ENCODE measurements at places on chromosomes 1 and 21.

- DNase-seq: no peak
Observed at GRCh38 chr1:39788426-39788757, 273 bp downstream of the BMP8B start.

DNA sequence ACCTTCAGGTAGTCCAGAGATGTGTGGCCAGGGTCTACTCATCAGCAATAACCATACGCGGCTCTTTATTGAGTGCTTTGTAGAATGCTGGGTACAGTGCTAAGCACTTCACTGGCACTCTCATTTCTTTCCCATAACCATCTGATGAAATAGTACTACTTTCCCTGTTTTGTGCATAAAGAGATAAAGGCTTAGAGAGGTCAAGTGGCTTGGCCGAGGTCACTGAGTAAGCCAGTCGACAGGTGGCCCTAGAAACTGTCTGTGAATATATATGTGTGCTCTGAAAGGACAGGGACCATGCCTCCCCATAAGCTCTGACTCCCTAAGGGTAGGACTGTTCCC is 52.8 kb downstream of the NENF start:
- no peak for DNase-seq

DNA sequence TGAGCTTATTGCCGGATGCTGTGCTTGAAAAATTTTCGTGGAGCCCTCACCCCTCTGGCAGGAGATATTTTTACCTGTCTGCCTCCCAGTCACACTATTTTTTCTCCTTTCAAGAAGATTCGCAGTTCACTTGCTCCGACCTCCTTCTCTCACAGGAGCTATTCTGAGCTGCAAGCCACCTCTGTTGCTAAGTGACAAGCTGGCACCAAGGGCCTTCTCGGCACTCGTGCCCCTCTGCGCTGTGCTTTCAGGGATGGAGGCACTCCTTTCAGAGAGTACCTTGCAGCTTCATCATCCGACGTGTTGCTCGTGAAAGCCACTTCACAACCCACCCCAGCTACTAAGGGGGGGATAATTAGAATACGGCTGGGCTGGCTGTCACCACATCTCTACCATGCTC is 11.6 kb downstream of the SLC6A17 start:
- no peak for DNase-seq

GRCh38 chr1:172708452-172708851 is 49.5 kb downstream of the FASLG start:
- no peak for DNase-seq

- no peak for DNase-seq
Observed at GRCh38 chr1:156291226-156292061, 4.0 kb downstream of the GLMP start.

- DNase-seq: no peak
Observed at GRCh38 chr1:19071674-19072281, 115.3 kb upstream of the IFFO2 start.

GRCh38 chr1:153869486-153869885 is 53.3 kb downstream of the GATAD2B start:
- DNase-seq: no peak

- DNase-seq: no peak
Observed at GRCh38 chr1:3869751-3870301, 12.6 kb downstream of the DFFB start.

DNA sequence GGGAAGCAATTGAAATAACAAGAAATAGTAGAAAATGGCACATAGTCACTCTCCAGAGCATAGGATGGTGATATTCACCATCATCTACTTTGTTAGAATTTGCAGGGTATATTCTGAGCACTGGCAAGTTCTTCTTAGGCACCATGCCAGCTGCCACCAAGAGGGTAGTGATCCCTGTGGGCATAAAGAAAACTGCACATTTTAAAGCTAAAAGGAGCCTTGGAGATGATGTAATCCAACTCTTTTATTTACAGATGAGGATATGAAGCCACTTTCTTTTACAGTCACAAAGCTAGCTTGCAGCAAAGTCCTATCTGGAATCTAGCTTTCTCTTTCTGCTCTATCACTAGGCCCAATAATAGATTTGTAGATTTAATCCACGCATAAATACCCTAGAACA is 69.0 kb downstream of the PTGER3 start:
- no peak for DNase-seq

DNA sequence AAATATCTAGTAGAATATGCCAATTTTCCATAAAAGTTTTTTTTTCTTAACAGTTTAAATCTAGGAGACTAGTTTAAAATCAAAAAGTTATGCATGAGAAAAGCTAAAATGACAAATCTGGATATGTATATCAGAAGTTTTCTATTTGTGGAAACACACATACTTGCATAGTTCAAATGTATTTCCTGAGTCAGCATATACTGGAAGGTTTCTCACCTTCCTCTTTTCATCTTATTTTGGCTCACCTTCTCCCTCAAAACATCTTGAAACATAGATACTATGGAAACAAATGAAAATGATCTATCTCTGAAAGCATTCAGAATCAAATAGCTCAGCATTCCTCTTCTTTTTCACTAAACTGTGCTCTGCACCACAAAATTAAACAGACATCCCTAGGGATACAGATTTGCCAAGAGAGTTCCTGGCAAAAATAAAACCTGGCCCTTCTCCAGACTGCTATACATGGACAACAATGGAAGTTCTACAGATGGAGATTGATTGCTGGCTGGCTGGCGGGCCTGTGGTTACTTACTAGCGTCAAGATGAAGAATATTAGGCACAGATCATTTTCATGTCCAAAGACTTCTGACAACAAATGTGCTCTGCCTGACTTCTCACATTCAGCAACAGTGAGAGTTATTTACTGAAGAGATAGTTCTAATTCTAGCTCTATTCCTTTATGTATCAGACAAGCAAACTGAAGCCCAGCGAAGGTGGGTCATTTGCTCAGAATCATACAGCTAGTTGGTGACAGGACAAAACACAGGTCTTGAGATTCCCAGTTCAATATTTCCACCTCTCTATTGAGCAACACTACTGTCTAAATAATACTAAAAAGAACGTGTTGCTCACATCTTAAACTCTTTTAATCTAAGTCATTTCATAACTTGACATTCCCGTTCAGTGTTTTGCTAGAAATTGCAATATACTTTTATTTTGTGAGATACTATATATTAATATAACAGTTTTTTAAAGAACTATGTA is 26.6 kb downstream of the DIPK1A start:
- no peak for DNase-seq

DNA sequence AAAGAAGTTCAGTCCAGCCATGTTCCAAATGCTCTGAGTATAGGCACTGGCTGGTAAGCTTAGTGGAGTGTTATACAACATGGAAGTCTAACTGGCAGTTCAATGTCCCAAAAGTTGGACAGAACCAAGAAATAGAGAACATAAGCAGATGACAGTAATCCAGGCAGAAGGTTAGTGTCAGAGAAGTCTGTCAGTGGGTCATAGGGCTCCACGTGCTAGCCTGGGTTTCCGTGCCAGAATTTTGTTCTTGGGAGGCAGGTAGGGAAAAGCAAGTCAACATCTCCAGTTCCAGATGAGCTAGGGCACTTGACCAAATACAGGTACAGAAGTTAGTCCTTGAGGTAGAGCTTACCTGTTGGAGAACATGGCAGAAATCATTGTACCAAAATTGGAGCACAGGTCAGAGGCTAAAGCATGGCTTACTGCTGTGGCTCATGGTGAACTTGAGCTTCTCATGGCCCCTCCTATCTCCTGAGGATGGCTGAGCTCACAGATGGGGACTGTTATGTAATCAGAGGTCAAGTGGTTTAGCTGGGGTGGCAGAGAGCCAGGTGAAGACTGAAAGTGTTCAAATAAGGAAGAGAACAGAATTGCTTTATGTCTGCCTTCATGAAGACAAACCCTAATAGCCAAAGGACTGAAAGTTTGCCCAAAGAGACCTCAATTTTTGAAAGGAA is 170.8 kb downstream of the NFIA start:
- peak; percentile 85 for DNase-seq

DNA sequence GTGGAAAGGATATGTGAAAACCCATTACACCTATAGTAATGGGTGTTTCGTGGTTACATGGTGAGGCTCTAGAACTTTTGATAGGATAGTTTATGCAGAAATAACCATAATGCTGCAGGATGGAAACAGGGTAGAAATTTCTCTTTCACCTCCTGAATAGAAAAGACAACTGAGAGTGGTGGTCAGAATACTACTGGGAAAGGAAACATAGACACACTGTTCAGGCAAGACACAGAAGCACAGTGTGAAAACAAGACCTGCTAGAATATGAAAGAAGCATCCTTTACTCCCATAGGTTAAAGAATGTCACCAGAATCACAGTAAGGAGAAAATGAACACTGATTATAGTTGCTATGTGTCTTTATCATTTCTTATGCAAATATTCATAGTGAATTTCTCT is 496.6 kb downstream of the DPYD start:
- DNase-seq: no peak

GRCh38 chr1:101120868-101121267 is 95.3 kb upstream of the DPH5 start:
- DNase-seq: no peak

- no peak for DNase-seq
Observed at GRCh38 chr1:23578311-23578996, 19.2 kb upstream of the ID3 start.

DNA sequence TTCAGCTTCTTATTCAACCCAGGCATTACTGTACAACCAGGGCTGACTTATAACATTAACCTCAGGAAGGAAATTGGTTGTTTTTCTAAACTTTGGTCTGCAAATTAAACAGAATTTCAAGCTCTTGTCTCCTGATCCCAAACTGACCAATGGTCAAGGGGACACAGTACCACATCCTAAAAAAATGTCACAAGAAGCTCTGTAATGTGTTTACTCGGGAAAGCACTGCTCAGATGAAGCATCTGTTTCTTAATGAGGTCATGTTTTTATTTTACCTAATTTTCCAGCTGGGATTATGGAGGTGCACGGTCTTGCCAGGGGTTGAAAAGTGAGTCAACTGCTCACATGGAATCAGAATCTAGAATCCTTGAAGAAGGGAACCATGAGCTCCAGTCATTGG is 18.7 kb downstream of the ADAMTS5 start:
- no peak for DNase-seq

- no peak for DNase-seq
Observed at GRCh38 chr1:168281603-168282325, 1.1 kb downstream of the TBX19 start.

DNA sequence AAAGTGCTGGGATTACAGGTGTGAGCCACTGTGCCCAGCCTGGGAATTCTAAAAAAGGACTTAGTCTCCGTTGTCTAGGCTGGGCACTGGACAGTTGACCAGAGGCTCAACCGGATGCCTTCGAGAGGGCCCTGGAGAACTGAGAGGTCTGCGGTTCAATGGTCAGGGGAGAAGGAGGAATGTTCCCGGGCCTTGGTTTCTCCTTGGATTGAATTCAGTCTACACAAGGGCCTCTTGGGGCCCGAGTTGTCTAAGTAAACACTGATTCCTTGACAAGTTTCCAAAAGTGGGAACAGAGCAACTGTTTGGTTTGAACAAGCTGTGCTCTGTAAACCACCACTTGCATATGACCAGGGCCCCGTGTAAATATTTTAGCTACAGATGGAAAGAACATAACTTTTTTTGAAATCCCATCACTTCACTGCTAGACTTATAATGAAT is 29.1 kb upstream of the CAPZB start:
- no peak for DNase-seq

- no peak for DNase-seq
Observed at GRCh38 chr1:172939475-172939874, 111.3 kb downstream of the TNFSF18 start.

DNA sequence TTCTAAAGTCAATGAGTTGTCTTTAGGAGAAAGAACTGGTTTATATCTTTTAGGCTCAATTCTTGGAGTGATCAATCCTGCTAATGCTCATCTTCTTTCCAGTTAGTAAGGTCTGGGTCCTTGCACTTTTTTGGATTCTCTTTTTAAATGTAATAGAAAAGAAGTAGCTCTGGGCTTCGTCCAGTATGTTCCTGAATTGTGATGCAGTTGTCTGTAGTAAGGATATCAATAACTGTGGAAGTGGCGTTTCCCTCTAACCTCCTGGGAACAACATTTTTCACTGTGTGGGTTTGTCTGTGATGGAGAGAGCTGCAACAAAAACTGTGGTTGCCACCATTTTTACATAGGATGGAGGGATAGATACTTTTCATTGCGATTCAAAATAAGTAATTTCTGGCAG is 367.2 kb downstream of the USP25 start:
- DNase-seq: no peak

DNA sequence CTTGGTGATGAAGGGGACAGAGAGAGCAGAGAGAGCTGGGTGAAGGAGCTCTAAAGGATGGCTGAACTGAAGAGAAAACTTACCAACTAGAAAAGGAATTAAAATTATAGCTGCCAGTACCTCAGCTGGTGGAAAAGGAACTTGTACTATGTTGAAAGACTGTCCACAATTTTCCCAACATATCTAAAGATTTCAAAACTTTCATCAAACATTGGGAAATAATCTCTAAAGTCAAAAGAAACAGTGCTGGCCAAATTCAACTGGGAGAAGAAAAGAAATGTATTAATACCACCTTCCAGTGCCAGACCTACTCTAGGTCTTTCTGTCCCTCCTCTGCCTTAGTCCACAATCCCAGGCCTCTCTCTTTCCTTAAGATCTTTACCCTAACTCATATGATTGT is 6.1 kb downstream of the SMG5 start:
- no peak for DNase-seq

- DNase-seq: no peak
Observed at GRCh38 chr1:159937054-159937750, 8.2 kb downstream of the IGSF9 start.

GRCh38 chr1:147337040-147337630 is 94.7 kb downstream of the CHD1L start:
- no peak for DNase-seq

DNA sequence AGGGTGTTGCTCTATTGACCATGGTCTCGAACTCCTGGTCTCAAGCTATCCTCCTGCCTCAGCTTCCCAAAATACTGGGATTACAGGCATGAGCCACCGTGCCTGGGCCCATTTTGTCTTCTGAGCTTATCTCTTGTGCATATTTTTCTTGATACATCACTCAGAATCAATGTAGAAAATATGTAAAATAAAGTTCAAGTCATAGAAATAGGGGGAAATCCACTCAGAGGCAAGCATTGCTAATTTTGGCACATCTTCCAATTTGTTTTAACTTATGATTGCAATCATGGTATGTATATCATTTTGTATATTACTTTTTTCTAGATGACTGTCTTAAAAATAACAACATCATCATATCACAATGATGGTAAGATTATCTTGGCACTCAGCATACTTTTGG is 21.6 kb downstream of the RIT1 start:
- no peak for DNase-seq

DNA sequence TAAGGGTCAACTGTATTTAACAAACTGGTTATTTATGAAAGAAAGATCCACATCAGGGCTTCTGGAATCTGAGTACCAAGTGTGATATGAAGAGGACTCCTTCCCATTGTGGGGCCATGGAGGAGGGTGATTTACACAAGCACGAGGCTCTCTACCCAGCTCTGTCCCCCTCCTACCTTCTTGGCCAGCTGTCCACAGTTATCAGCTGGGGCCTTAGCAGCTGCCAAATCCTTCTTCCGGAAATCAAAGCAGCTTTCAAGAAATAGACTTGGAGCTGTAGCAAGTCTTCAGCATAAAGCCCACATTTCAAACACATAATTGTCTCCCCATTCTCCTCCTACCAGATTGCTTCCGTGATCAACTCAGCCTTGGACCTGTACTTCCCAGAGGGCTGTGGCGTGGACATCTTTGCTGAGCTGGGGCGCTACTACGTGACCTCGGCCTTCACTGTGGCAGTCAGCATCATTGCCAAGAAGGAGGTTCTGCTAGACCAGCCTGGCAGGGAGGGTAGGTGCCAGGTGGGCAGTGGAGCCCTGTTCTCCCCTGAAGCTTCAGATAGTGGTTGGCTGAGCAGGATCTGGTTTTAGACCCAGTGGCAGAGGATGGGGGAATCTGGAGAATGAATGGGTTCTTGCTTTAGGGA is 15.5 kb downstream of the AZIN2 start:
- DNase-seq: no peak
